ENCODE measurements at places on chromosomes 11 and 22.
A peak's percentile ranks its signal among the peaks of the same experiment; 100 is the strongest.

DNA sequence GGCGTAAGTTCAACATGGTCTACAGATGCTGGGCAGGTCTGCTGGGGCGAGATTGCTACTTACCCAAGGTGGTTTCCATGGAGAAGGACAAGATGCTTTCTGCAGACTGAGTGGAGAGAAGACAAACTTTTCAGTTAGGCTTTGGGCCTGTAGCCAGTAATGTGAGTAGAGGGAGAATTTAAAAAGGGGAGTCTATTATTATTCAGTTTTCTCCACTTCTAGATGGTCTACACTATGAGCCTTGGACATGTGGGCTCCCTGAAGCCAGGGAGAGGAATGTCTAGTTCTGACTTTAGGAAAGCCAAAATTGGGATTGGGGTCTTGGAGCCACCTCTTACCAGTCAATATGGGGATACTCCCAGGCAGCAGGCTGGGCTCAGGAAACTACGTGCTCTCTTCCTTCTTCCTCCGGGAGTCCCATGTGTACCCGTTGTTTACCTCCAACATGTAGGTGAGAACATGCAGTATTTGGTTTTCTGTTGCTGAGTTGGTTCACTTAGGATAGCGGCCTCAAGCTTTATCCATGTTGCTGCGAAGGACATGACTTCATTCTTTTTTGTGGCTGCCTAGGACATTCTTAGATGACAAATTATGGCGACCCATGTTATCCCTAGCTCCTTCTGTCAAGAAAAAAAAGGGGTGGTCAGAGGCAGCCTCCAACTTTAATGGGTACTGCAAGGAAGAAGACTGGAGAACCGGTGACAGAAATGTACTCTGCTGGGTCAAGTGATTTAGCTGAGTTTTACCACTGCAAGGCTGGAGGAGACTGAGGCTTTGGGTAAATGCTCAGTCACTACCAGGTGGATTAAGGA, 14.7 kb upstream of the ZNF280A start:
- DNase-seq = no peak

- no peak for DNase-seq
Measured at GRCh38 chr11:3970108-3970507, 114.6 kb downstream of the STIM1 start.

DNA sequence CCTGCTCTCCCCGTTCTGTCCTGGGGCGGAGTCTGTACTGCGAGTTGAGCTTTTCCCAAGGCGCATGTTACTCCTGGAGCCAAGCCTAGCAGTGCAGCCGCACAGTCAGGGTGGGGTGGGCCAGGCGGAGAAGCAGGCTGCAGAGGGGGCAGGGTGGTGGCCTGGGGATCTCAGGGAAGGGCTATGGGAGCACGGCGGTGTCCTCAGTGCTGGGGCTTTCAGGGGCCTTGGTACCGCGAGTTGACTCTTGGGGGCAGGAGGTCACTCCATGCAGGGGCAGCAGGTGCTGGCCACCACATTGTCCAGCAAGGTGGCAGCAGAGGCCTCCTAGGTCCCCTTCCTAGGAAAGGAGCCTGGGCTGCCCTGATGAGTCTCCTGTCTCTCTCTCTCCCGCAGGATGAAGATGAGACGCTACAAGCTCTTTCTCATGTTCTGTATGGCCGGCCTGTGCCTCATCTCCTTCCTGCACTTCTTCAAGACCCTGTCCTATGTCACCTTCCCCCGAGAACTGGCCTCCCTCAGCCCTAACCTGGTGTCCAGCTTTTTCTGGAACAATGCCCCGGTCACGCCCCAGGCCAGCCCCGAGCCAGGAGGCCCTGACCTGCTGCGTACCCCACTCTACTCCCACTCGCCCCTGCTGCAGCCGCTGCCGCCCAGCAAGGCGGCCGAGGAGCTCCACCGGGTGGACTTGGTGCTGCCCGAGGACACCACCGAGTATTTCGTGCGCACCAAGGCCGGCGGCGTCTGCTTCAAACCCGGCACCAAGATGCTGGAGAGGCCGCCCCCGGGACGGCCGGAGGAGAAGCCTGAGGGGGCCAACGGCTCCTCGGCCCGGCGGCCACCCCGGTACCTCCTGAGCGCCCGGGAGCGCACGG, 14.9 kb upstream of the MIEF1 start:
- no peak for DNase-seq

DNA sequence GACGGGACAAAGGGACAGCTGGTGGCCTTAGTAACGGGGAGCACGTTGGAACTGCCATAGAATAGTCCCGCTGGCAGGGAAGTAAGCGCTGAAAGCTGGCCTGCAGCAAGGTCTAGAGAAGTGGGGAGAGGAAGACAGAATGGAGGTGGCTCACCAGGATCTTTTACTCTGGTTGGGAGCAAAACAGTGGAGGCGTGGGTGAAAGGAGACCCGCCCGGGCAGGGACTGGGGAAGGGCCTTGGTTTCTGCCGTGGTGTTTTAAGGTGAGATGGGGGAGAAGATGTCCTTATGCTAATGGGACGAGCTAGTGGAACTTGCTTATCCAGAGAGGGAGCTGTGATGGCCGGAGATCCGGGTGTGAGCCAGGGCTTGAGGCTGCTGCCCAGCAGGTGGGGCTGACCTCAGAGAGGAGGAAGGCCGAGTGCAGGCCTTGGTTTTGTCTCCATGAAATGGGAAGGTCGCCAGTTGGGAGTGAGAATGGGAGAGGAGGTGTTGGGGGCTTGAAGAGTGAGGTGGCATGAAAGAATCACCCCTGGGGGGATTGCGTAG, 56.4 kb upstream of the CTTN start:
- no peak for DNase-seq

DNA sequence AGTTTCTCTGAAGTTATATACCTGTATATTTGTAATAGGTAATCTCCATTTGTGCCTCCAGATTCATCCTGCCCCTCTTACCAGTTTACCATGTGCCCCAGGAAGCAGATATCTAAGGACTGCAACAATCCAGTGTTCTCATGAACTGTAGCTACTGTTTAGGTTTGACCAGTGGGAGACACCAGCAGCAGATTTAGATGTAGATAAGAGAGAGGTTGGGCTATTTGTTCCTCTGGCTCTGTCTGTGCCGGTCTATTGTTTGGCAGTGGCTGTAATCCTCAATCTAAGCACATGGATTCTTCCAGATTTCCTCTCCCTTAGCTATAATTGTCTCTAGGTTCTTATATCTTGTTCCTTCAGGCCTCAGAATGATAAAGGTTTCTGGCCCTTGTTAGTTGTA, 88.4 kb downstream of the ANO3 start:
- DNase-seq = no peak

DNA sequence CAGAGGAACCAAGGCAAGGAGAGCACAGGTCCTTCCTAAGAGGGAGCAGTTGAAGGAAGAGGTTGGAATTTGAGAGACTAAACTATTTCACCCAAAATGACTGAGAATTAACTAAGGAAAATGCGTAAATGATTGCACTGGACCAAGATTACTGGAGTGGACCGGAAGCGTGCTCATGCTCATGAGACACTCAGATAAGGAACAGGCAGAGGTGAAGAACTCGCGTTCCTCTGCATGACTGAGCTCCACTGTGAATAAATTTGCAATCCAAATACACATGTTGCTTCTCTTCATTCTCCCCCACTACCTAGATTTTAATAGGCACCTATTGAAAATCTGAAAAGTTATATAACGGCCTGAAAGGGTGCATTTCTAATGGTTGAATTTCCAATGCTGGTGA, 207.0 kb downstream of the KIRREL3 start:
- DNase-seq = no peak

- DNase-seq = no peak
Measured at GRCh38 chr11:9775398-9775779, 111.5 kb downstream of the SWAP70 start.

GRCh38 chr11:104897891-104898684, at the start of gene CASP12:
TSS of gene CASP12 (minus strand) at chr11:104898460.
- DNase-seq = no peak

- no peak for DNase-seq
Measured at GRCh38 chr11:118153976-118154375, 1.4 kb upstream of the SCN4B start.

GRCh38 chr11:63914896-63915691, 1.9 kb downstream of the RCOR2 start:
- DNase-seq = no peak

GRCh38 chr11:126115816-126116331, 53.2 kb upstream of the CDON start:
- peak; percentile 52 for DNase-seq

GRCh38 chr11:131465746-131466145, 95.3 kb downstream of the NTM start:
- no peak for DNase-seq

DNA sequence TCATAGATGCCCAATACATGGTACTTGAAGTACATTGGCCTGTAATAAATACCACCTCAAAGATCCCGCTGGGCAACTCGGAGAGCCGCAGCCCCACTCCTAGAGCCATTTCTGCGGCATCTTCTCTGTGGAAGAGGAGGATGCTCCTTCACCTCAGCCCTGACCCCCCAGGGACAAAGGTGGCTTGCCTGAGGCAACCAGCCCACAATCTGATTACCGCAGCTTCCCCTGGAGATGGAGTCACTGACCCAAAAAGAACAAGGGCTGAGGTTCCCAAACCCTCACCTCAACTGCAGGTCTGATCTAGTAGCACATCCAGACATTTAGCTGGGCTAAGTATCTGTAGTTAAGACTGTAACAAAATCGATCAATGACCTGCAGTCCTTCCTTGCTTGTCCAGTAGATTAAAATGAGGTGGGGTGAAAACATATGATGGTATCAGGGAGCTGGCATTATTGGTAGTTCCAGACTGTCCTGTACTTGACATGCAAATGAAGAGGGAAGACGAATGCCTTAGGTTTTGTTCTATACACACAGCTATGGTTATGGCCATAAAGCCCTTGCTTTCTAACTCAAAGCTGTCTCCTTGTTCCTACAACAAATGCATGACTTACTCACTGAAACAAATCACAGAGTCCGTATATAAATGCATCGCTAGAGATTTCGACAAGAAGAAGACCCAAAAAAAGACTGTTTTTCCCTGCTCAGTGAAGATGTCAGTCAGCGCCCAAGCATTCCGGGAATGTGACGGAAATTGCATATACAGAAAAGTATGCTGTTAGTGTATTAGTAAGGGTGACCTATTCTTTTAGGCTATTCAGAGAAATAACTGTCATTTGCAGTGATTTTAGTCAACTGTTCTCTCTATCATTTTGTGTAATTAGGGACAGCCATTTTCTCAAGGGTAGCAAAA, 33.7 kb downstream of the C11orf71 start:
- DNase-seq = peak; percentile 29

- no peak for DNase-seq
Measured at GRCh38 chr11:63564056-63564774, 1.0 kb upstream of the PLAAT2 start.

DNA sequence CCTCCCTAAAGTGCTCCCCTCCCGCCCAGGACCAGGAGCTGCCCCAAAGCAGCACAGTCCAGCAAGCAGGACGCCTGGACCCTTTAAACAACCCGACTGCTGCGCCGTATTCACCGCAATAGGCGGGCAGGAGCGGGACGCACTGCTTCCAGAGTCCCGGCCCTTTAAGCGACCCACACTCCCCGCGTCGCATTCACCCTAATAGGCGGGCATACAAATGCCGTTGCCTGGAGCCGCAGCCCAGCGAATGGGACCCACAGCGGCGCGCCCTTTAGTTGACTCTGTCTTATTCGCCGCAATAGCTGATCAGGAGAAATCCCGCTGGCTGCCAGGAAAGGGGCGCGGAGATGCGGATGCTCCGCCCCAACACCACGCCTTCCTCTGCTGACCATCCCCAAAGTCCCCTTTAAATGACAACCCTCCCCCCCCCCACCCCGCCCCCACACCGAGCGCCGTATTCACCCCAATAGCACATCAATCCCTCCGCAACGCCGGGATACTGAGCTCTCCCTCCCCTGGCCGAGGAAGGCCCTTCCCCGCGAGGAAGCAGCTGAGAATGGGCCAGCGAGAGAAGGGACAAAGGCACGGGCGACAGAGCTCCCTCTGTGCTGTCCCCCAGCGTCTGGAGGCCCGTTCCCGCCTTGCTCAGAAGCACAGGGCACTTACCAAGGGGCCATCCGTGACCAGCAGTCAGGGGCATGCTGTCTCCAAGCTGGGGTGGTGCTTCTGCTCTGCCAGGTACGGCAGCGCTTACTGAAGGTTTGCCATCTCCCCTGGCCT, 4.7 kb downstream of the OSBPL5 start:
- DNase-seq = peak; percentile 66

- no peak for DNase-seq
Measured at GRCh38 chr22:39148727-39149535, 3.5 kb downstream of the CBX7 start.

DNA sequence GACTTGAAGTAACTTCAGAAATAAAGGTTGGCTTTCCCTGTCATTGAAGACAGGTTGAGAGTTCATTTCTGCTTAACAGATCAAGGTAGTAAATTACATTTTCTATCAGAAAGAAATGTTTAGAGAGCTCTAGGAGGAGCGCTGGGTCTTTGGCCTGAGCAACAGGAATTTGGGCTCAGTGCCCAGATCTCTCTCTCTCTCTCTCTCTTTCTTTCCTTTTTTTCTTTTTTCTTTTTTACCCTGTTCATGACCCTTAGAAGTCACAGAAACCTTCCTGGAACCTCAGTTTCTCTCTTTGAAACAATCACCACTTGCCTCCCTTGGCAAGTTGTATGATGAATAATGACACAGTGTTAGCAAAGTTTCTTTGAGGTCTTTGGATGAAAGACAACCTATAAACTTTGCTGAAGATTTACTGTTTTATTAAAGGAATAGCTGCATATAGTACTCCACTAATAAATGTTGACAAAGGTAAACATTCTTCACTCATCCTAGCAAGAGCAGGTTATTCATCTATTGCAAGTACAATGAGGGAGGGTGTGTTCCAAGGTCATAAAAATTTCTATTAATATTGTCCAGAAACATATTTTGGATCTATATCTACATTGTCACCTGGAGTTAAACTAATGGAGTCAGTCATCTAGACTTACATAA, 35.5 kb upstream of the RASSF10 start:
- DNase-seq = no peak

GRCh38 chr11:129508163-129508562, 132.5 kb downstream of the BARX2 start:
- no peak for DNase-seq

DNA sequence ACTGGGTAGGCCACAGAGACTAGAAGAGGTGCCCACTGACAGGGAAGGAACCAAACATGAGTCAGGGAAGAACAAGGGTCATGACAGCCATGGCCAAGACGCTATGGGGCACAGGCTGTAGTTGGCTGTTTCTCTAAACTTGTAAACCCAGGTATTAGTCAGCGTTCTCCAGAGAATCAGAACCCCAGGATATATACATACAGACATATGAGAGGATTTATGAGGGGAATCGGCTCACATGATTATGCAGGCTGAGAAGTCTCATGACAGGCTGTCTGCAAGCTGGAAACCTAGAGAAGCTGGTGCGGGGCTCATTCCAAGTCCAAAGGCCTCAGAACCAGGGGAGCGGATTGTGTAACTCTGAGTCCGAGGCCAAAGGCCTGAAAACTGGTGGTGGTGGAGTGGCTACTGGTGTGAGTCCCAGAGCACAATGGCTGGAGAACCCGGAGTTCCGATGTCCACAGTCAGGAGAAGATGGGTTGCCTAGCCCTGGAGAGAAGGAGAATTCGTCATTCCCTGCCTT, 29.7 kb upstream of the CD81 start:
- DNase-seq = no peak

GRCh38 chr22:39545386-39546365, 13.1 kb upstream of the RPS19BP1 start:
- no peak for DNase-seq

GRCh38 chr22:38276166-38276565, 3.4 kb upstream of the TMEM184B start:
- no peak for DNase-seq

- DNase-seq = no peak
Measured at GRCh38 chr22:48745842-48746788, 1081.6 kb downstream of the BRD1 start.

- DNase-seq = peak; percentile 52
Measured at GRCh38 chr11:63738720-63739360, 29.7 kb downstream of the ZFTA start.

GRCh38 chr11:77055101-77055561, 11.6 kb upstream of the CAPN5 start:
- DNase-seq = no peak

All from AG09309 (cell line).